ENCODE measurements at places on chromosomes 13 and 19. TPM values are rescaled to one million over a fixed set of nuclear protein-coding genes. Genes with fewer than 3 reads are reported as not detected.

DNA sequence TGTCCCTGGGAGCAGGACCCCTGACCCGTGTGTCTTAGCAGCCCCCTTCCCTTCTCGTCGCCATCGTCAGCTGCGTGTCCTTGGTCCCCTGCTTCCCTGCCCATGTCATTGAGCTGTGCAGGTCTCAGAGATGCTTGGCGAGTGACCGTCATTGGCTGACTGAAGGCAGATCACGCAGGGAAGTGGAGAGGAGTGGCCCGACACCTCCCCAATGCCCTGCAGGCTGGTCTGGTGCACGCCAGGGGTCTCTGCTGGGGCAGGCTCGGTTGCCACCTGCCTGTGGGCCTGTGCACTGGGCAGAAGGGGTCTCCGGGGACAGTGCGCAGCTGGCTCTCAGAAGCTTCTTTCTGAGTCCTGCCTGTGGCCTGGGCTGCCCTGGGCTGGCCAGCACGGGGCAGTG lies 6.2 kb downstream of the GNA11 start:
- no peaks in the 10 kb centered on the region for H3K36me3 ChIP-seq
- peaks cover 4% of the 10 kb centered on the region for H3K4me1 ChIP-seq
- no peak overlapping the region for H3K4me3 ChIP-seq

DNA sequence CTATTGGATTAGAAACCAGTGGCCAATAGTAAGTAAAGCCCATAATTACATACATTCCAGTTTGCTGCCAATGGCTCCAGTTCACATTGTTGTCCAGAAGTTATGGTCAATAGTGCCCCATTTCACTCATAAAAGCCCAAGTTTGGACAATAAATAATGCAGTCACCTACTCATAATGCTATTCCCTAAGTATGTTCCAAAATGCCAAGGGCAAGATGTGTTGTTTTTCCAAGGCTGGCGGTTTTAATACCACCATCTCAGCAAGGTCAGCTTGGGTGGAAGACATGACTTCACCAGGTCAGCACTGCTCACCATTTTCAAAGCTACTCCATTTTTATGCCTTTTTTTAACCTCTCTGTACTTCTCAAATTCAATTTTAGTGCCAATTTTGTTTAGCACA lies 32.7 kb downstream of the KCTD12 start:
- H3K27me3 ChIP-seq = no peaks in the 10 kb centered on the region
- H3K36me3 ChIP-seq = no peaks in the 10 kb centered on the region
- H3K4me1 ChIP-seq = no peaks in the 10 kb centered on the region
- no peak overlapping the region for H3K4me3 ChIP-seq

GRCh38 chr13:29589234-29589633 lies 6.3 kb downstream of the SLC7A1 start:
- peaks cover 5% of the 10 kb centered on the region for H3K4me1 ChIP-seq
- H3K36me3 ChIP-seq = peaks cover 9% of the 10 kb centered on the region
- H3K27ac ChIP-seq = no peak overlapping the region
- peak; percentile 26 for DNase-seq
- H3K4me3 ChIP-seq = no peak overlapping the region
- no peaks in the 10 kb centered on the region for H3K27me3 ChIP-seq

- H3K36me3 ChIP-seq = no peaks in the 10 kb centered on the region
- H3K27ac ChIP-seq = no peak overlapping the region
- H3K27me3 ChIP-seq = no peaks in the 10 kb centered on the region
- peaks cover 4% of the 10 kb centered on the region for H3K4me1 ChIP-seq
- no peak overlapping the region for H3K4me3 ChIP-seq
Measured at GRCh38 chr13:72495681-72496080, 231.7 kb downstream of the MZT1 start.

DNA sequence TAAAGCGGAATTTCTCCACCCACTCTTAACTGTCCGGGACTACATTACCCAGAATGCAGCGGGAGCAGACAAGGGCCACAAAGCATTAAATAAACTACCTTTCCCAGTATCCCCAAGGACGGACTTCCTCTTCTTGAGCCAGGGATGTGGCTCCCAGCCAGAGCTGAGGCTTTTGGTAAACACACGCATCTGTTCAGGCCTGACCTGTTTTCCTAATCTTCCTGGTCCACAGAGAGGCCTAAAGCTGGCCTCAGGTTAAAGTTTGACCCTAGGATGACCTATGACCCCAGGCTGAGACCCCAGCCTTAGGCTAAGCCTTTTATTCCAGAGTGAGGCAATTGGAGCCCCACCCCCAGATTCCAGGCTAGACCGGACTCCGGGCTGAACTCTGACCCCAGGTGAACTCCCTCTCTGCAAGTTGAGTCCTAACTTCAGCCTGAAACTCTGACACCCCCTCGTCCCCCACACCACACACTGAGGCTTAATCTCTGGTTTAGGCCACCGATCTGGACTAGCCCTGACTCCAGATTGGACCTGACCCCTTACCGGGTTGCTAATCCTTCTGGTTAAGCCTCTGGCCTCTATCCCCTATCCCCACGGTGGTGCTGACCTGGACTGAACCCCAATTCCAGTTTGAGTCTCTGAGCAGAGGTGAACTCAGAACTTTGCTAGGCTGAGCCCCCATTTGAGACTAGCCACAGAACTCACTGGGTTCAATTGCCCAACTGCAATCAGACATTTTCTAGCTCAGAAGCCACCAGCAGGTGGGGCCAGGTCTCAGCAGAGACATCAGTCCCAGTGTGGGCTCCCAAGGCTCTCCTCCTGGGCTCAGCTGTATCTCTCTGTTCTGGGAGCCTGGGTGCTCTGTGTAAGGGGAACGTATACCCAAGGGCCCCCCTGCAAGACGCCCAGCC lies 750 bp upstream of the GPR108 start:
- H3K36me3 ChIP-seq = no peaks in the 10 kb centered on the region
- peaks cover 12% of the 10 kb centered on the region for H3K4me1 ChIP-seq
- H3K4me3 ChIP-seq = peak overlapping the region; percentile 8
- H3K27ac ChIP-seq = no peak overlapping the region

- H3K27me3 ChIP-seq = no peaks in the 10 kb centered on the region
- no peaks in the 10 kb centered on the region for H3K36me3 ChIP-seq
- H3K27ac ChIP-seq = no peak overlapping the region
- peaks cover 14% of the 10 kb centered on the region for H3K4me1 ChIP-seq
- DNase-seq = no peak
Measured at GRCh38 chr19:5844456-5845433, 5.2 kb upstream of the FUT6 start.

DNA sequence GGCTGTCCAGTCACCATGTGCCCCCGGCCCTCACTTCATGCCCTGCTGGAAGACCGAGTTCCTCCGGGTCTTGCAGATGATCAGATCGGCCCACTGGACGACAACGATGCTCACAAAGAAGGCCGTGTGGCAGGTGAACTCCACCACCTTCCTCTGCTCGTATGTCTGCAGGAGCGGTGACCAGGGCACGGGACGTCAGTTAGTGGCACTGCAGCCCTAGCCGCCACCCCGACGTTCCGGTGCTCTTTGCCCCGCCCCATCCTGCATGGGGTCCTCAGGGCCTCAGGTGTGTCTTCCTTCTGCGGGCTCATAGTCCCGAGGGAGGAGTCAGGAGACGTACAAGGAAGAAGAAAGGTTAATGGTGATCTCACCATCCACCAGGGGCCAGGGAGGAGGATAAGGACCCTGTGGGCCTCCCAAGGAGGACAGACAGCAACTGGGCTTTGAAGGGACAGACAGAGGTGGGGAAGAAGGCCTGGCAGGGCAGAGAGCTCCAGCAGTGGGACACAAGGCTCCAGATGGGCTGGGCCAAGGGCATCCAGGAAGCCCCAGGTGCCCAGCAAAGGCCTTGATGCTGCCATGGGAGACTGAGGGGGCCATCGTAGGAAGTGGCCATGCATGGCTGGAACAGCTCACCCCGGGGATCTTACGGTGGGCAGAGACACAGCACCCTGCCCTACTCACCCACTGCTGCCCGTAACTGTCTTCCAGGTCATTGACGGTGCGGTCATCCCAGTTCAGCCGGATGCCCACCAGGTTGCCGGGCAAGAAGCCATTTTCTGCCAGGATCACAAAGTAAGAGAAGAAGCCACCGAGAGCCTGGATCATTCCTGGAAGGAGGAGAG lies 9.9 kb upstream of the RABAC1 start:
- no peak for DNase-seq
- no peaks in the 10 kb centered on the region for H3K4me1 ChIP-seq
- H3K4me3 ChIP-seq = no peak overlapping the region
- no peak overlapping the region for H3K27ac ChIP-seq

- no peak overlapping the region for H3K27ac ChIP-seq
- no peaks in the 10 kb centered on the region for H3K27me3 ChIP-seq
- no peaks in the 10 kb centered on the region for H3K36me3 ChIP-seq
- no peak overlapping the region for H3K4me3 ChIP-seq
- H3K4me1 ChIP-seq = no peaks in the 10 kb centered on the region
- no peak for DNase-seq
Measured at GRCh38 chr19:57016076-57016475, 103.7 kb upstream of the USP29 start.

ADGRE3 gene
- total RNA-seq = not detected

DNA sequence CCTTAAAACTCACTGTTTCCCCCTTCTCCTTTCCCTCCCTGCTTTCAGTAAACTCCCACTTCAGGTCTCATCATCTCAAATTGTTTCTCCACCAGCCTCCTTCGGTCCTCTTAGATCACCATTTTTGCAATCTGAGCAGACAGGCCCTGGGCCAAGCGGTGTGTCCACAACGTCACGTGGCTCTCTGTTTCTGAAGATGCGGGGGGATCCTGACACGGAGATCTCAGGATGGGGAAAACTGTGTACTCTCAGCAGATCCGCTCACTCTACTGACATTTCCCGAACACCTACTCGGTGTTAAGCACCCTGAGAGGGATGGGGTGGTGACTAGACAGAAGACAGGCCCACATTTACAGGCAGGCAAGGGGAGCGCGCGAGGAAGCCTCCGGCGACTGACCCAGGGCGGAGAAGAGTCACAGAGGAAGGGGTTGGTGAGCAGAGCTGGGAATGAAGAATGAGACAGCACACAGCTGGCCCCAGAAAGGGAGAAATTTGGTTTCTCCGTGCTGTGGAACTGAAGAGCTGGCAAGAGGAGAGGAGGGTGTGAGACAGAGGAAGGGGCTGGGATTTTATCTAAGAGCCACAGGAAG lies 38.8 kb downstream of the SERP2 start:
- H3K4me1 ChIP-seq = no peaks in the 10 kb centered on the region
- H3K36me3 ChIP-seq = no peaks in the 10 kb centered on the region
- no peak overlapping the region for H3K27ac ChIP-seq
- H3K4me3 ChIP-seq = no peak overlapping the region
- H3K27me3 ChIP-seq = 0 out of 2 replicates have a peak, but pooled peaks cover 3% of the 10 kb centered on the region

ZNF525 gene
- total RNA-seq = 14.7 TPM

DNA sequence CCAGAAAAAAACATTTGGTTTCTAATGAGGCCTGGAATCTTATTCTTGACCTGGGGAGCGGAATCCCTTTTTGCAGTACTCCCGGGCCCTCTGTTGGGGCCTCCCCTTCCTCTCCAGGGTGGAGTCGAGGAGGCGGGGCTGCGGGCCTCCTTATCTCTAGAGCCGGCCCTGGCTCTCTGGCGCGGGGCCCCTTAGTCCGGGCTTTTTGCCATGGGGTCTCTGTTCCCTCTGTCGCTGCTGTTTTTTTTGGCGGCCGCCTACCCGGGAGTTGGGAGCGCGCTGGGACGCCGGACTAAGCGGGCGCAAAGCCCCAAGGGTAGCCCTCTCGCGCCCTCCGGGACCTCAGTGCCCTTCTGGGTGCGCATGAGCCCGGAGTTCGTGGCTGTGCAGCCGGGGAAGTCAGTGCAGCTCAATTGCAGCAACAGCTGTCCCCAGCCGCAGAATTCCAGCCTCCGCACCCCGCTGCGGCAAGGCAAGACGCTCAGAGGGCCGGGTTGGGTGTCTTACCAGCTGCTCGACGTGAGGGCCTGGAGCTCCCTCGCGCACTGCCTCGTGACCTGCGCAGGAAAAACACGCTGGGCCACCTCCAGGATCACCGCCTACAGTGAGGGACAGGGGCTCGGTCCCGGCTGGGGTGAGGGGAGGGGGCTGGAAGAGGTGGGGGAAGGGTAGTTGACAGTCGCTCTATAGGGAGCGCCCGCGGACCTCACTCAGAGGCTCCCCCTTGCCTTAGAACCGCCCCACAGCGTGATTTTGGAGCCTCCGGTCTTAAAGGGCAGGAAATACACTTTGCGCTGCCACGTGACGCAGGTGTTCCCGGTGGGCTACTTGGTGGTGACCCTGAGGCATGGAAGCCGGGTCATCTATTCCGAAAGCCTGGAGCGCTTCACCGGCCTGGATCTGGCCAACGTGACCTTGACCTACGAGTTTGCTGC lies at the start of gene ICAM4:
ICAM4 (plus strand) TSS at position 153 of the 935 bp plus-strand sequence; CDS start at position 211, 58 bp downstream.
- H3K36me3 ChIP-seq = no peaks in the 10 kb centered on the region
- peaks cover 3% of the 10 kb centered on the region for H3K4me1 ChIP-seq
- no peaks in the 10 kb centered on the region for H3K27me3 ChIP-seq

DNA sequence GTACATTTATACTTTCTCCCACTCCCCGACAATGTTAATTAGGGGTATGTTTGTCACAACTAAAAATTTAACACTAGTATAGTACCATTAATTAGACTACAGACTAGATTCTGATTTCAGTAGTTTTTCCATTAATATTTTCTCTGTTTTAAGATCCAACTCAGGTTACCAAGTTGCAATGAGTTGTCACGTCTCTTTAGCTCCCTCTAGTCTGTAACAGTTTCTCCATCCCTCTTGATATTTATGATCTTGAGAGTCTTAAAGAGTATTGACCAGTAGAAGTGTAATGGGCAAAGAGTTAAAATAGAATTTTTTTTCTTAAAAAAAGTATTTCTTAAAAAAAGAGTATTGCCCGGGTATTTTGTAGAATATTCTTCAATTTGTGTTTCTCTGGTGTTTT lies 598.1 kb downstream of the TBC1D4 start:
- H3K4me3 ChIP-seq = no peak overlapping the region
- H3K4me1 ChIP-seq = no peaks in the 10 kb centered on the region
- no peak overlapping the region for H3K27ac ChIP-seq
- no peaks in the 10 kb centered on the region for H3K27me3 ChIP-seq
- H3K36me3 ChIP-seq = no peaks in the 10 kb centered on the region
- DNase-seq = no peak

- no peak overlapping the region for H3K4me3 ChIP-seq
- DNase-seq = no peak
- H3K4me1 ChIP-seq = peaks cover 10% of the 10 kb centered on the region
- peaks cover 51% of the 10 kb centered on the region for H3K36me3 ChIP-seq
- no peaks in the 10 kb centered on the region for H3K27me3 ChIP-seq
Measured at GRCh38 chr19:13132471-13133180, 14.6 kb downstream of the NACC1 start.

DNA sequence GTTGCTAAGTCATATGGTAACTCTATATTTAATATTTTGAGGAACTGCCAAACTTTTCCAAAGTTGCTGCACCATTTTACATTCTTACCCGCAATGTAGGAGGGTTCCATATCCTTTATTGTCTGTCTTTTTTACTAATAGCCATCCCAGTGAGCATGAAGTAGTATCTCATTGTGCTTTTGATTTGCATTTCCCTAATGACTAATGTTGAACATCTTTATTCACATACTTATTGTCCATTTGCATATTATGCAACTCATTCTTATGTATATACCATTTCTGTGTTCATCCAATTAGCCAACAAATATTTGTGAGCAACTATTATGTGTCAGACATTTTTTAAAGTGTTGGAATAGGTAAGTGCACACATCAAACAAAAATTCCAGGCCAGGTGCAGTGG lies 20.4 kb upstream of the ATP8A2 start:
- peaks cover 8% of the 10 kb centered on the region for H3K27me3 ChIP-seq
- no peak for DNase-seq

DNA sequence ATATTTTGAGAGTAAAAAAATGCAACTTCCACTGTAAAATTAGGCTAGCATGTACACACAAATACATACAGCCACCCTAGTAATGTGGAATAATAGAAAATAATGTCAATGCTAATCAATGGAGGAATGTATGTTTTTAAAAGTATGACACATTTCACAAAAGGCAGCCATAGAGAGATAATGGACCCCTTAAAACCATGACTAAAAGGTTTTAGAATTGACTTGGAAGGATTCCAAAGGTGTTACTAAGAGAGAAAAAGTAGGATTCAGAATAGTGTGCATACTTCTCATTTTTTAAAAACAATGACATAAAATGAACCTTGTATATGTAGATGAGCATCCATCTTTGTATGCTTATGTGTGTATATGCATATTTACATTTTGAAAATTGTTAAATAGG lies 597.9 kb upstream of the PCDH9 start:
- no peak for DNase-seq
- H3K4me3 ChIP-seq = no peak overlapping the region
- H3K27ac ChIP-seq = peak overlapping the region; percentile 53
- no peaks in the 10 kb centered on the region for H3K36me3 ChIP-seq
